Activated CD4-positive, alpha-beta T cell treated with anti-CD3 and anti-CD28 coated beads, Interleukin-2, amount 10 ng/mL, durations not matched to agents 24 days and 14 days (primary cell): ENCODE measurements at places on chromosomes 6 and 20. TPM values are rescaled to one million over a fixed set of nuclear protein-coding genes. Genes with fewer than 3 reads are reported as not detected.
A peak's percentile ranks its signal among the peaks of the same experiment; 100 is the strongest.

DNA sequence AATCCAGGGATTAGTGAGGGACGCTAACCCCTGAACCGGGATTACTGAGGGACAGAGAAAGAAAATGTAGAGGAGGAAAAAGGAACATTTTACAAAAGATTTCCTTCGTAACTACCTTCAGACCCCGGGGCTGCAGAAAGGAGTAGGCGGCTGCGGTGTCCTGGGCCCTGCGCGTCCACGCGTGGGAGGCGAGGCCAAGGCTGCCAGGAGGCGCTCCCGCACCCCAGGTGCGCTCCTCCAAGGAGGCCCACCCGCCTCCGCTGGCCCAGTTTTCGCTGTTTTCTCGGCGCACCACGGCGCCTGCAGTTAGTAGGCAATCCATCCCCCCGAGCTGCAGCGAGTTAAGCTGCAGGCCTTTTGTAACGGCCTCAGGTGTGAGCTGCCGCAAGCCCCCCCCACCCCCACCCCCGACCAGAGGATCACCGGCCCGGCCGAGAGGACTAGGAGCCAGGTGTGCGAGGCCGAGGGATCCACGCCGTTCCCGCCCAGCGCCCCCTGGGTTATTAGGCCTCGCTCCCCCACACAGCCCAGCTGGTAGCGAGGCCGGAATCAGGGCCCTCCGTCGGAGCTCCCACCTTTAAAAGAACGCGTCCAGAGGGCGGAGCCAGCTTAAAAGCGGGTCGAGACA lies 380.3 kb upstream of the ARID1B start:
- no peak for DNase-seq

DNA sequence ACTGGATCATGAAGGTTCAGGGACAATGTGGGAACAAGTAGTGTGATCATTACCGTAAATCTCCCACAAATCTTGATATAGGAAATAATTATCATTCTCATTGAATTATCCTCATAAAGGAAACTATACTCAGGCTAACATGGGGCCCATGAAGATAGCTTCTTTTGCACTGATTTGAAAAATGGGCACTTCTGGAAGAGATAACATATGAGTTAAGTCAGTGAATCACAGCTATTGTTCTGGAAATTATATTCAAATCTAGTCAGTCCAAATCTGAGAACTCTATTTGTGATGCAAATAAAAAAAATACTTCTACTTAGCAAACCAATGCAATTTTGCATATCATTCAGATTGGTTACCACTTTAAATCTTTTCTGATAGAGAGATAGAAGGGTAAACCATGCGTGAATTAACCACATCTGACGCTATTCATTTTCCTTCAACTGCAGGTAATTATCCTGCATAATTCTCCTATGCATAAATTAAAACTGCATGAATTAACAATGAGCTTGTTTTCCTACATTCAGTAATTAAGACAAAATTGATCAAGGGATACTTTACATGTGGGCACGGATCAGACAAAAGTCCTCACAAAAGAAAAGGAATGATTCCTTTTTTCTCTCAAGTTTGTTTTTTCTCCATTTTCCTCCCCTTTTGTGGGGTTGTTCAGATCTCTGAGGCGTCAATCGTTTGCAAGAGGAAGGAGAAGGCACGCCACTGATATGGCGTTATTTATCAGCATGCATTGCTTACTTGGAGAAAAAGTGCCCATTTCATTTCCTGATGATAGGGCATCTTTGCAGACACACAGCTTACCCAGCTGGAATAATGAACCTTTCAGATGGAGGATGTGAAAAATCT lies 36.4 kb downstream of the RIPOR2 start:
- no peak for DNase-seq

GRCh38 chr20:11274141-11274594 lies 600.4 kb upstream of the JAG1 start:
- no peak for DNase-seq

DNA sequence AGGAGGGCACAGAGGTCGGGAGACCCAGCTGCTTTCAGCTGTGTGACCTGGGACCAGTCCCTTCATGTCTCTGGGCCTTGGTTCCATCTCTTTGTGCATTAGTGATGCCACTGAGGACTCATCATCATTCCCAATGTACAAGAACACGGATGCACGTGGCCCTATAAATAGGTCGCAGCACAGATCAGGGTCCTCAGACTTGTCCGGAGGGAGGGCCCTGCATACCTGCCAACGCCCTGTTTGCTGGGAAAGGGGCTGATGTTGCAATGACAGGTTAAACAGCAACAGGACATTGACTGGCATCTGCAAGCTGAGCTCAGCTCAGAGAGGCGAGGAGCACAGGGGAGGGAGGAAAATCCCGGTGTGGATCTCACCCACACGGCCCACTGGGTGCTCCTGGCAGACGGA lies 21.8 kb downstream of the TGM2 start:
- DNase-seq = no peak

DNA sequence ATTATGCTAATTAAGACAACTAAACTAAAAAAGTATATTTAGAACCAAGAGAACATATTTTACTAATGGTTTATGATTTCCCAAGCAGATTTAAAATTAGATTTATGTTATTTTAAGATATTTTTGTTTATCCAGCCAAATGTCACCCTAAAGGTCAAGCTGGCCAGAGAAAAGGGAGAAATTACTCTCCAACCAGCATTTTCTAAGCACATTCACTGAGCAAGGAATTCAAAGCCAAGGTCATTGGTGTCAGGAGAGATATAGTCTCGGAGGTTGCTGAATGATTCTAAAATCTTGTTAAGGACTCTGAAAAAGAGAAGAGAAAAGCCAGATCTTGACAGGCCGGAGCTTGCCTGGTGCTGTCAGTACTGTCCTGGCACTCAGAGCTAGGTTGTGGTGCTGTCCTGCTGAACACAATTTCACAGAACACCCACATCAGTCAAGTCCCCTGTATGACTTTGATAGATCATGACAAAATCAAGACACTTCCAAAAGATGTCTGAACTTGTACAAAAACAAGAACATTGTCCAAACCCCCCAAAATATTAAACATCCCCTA lies 222.3 kb upstream of the SMLR1 start:
- peak; percentile 33 for DNase-seq

GRCh38 chr6:40852779-40853373 lies 186.1 kb downstream of the UNC5CL start:
- DNase-seq = peak; percentile 63

GRCh38 chr6:142332393-142333098 lies 30.7 kb downstream of the ADGRG6 start:
- no peak for DNase-seq

GRCh38 chr6:4136354-4136831 lies 1.0 kb upstream of the ECI2 start:
- DNase-seq = no peak

- peak; percentile 16 for DNase-seq
These were observed 10.6 kb upstream of the TENT5A start for GRCh38 chr6:81763051-81763450.

GRCh38 chr6:4336778-4337442 lies 201.5 kb upstream of the ECI2 start:
- peak; percentile 24 for DNase-seq

- DNase-seq = no peak
These were observed at the start of gene UBD for GRCh38 chr6:29559524-29560287. UBD (minus strand) TSS chr6:29559732; CDS start chr6:29559701, 31 bp downstream.

DNA sequence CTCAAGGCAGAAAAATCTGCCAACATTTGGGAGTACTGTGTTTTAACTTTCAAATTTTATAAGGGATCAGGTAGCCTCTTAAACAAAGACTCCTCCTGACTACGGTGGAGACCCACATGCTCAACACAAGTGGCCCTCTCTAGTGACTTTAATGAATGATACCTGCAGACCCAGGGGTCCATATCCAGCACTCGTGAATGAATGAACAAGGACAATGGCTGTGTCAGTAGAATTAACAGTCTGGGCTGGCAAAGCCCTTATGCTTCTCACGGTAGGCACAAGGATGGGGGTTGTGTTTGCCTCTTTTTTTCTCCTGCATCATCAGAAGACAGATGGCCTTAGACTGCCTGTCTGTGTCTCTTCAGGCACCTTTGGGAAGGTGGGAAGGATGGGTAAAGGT lies 112.6 kb upstream of the TRAF3IP2 start:
- no peak for DNase-seq

- no peak for DNase-seq
These were observed 803.7 kb downstream of the PHF3 start for GRCh38 chr6:64439274-64439673.

GRCh38 chr6:130890521-130890971 lies 63.3 kb downstream of the SMLR1 start:
- DNase-seq = no peak

GRCh38 chr6:5764401-5764955 lies 242.2 kb downstream of the NRN1 start:
- no peak for DNase-seq

- DNase-seq = no peak
These were observed 77.3 kb downstream of the KIZ start for GRCh38 chr20:21203088-21203656.

DNA sequence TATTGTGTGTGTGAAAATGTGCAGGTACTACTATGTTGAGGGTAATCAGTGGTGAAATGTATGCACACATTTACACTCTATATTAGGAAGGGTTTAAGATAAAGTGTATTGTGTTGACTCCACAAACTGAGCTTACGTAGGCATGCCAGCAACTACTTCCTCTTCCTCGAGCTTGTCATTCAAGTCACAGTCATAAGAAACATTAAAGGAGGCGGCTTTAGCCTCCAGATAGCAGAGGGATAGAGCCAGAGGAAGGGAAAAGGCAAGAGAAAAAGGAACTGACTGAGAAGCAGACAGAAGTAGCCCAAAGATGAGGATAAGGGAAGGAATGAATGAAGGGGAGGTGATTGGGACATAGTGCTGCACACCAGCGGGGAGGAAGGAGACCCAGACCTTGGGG lies 55.2 kb downstream of the SMLR1 start:
- no peak for DNase-seq

DNA sequence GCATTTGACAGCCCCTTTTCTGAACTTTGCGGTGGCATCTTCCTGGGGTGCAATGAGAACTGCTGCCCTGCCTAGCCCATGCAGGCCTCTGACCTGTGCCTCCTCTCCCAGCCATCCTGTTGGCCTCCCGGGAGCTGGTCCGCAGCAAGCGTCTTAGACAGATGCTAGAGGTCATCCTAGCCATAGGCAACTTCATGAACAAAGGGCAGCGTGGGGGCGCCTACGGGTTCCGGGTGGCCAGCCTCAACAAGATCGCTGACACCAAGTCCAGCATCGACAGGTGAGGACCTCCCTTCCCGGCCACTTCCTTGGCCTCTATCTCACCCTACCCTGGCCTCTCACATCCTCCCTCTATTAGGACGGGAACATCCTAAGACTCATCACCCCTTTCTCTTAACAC lies 37.6 kb downstream of the MOCS1 start:
- DNase-seq = no peak

DNA sequence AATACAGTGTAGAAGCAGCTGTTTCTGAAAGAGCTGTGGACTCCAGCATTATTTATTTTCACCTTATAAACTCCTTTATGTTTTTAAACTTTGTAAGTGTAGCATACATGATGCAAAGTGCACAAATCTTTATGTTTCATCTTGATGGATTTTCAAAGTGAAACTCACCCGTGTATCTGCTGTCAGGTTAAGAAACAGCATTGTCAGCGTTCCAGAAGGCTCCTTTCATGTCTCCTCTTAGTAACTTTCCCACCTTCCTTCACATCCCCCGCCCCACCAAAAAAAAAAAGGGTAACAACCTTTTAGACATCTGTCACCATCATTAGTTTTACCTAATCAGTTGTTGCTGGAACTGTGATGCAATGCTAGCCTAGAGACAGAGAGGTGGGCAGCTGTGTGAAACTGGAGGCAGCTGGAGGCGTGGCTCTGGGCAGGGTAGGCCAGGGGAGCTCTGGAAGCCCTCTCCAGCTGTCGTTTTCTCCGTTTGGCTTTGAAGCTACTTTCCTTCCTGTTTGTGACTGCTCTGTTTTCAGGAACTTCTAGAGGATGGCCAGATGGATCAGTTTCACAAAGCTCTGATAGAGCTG lies 7.2 kb downstream of the ACTR5 start:
- no peak for DNase-seq

DNA sequence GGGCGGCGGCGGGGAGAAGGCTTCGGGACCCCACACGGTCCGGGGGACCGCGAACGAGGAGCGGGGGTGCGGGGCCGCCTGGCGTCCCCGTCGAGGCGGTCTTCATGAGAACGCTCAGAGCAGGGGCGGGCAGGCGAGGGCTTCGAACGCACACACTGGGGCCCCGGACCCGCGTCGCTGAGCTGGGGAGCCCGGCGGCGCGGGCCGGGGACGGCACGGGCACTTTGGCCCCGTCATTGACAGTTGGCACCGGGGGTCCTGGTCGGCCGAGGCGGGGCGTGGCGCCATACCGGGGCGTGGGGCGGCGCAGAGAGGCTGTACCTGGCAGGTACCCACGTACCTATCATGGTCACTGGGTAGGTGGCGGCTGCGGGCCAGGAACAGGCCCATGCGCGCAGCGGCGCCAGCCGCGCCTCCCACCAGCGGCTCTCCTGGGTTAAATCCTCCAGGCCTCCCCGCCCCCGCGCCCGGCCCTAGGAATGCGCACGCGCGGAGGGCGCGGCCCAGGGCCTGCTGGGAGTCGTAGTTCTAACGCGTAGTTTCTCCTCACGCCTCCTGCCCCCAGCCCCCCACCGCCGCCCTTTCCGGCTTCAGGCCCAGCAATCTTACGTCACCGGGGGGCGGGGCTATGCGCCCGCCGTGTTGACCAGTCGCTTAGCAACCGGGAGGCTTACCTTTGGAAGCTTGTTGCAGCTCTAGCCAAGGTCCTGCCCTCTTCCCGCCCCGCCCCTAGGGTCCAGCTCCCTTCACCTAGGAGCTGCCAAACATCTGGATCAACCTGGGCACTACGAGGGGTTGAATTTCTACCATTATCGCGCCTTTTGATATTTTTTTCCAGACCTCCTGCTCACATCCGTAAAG lies at the start of the genes PACRG and PRKN:
TSS of gene PACRG (plus strand) at position 653 of the 861 bp plus-strand sequence.
TSS of gene PRKN (minus strand) at position 445 of the 861 bp plus-strand sequence.
- peak; percentile 99 for DNase-seq

MYBL2 gene
- 108 and 110 TPM in 2 replicates for total RNA-seq

PGK2 gene
- total RNA-seq = not detected in 2 replicates

MCCD1 gene
- not detected in 2 replicates for total RNA-seq

MEP1A gene
- total RNA-seq = not detected in 2 replicates

SPATA2 gene
- total RNA-seq = 8.8 and 9.9 TPM in 2 replicates

CPXM1 gene
- 0.14 and 0.38 TPM in 2 replicates for total RNA-seq

UQCC2 gene
- 131 and 137 TPM in 2 replicates for total RNA-seq

NELFE gene
- 85.8 and 88.5 TPM in 2 replicates for total RNA-seq

PTCHD4 gene
- not detected in 2 replicates for total RNA-seq

POM121L2 gene
- not detected in 2 replicates for total RNA-seq

CRYBG1 gene
- total RNA-seq = 9.3 and 10.0 TPM in 2 replicates

NKAIN4 gene
- total RNA-seq = not detected in 2 replicates
